ENCODE measurements at places on chromosomes 7 and 10.
A peak's percentile ranks its signal among the peaks of the same experiment; 100 is the strongest.

DNA sequence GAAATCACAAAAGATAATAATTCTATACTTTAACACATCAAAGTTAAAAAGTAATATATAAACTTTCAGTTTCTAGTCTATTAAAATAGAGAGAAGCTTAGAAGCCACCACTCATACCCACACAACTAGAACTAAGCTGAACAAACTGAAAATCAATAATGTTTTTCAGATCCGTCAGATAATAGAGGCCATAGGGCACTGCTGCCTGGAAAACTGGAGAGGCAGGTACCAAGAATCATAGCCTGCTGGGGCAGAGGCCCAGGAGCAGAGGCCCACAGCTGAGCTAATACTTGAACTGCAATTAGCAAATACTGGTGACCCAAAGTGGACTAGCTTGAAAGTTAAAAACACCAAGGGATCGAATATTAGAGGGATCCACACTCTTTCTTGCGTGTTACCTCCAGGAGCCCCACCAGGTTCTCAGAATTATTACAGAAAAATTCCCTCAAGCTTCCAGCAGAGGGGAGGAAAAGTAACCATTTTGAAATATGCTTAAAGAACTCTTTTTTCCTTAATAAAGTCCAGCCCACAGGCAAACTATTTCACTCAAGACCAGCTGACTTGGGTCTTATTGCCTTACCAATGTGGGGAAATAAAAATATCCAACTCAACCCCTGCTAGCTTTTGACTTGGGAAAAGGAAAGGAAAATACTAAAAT lies 774.1 kb upstream of the IGFBP3 start:
- DNase-seq, result no peak

DNA sequence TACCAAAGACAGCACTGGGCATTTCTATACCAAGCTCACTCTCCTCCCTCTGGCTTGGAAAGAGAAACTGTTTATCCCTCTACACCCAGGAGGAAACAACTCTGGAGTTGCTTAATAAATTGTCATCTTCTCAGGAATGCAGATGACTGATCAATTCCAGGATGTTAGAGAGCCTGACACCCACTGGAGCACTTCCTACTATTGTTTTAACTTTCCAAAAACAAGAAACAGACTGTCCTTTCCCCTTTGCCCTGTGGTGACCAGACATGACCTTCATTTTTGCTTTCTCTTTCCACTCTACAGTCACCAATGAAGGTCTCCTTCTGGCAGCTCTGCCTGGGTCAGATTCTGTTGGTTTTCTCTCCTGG lies 19.6 kb downstream of the GIMAP4 start:
- peak; percentile 98 for DNase-seq

DNA sequence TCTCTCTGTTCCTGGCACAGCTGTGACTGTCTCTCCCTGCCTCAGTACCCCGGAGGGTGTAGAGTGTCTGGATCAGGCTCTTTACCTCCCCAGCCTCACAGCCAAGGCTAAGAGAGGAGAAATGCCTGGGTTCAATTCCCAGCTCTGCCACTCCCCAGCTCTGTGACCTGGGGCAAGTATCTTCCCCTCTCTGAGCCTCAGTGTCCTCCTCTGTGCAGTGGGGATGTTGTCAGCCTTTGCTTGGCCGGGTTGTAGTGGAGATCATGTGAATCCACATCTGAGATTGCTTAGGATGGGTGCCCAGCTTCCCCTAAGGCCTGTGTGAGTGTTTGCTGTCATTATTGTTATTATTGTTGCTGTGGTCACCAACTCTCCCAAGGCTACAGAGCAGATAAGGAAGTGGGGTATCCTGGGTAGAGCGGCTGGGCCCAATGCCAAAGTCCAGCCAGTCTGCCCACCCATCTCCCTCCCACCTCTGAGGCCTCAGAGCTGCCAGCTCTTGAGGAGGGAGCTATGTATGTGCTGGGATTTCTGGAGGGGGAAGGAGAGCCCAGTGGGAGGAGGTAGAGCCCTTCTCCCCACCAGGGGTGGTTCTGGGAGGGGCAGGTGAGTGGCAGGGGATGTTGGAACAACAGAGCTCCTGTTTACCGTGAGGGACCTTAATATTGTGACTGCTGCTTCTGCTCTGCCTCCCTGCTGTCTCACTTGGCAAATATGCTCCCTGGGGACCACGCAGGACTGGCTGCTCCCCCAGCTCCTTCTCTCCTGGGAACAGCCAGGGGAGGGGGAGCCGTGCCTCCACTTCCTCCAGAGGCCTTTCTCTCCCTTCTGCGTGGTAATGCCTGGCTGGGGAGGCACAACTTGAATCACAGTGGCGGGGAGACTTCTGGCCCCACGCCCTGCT lies 170.5 kb downstream of the RPS24 start:
- no peak for DNase-seq

DNA sequence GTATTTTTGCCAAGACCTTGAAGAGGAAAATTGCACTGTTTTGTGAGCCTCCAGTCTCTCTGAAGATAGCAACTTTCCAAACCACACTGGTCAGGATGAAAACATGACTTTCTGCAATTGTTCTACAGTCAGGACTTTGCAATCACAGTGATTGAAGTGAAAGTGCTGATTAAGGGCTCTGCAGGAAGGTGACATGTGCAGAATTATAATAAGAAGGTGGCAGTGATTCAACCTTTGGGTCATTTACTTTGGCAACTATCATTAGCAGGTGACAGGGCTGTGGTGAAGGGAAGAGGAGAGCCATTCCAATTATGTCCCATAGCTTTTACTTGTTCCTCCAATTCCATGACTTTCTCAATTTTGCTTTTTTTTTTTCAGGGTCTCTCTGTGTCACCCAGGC lies 350.0 kb upstream of the FZD8 start:
- DNase-seq, result no peak

- no peak for DNase-seq
These were observed 361.8 kb downstream of the MAGI2 start for GRCh38 chr7:79091661-79092060.

DNA sequence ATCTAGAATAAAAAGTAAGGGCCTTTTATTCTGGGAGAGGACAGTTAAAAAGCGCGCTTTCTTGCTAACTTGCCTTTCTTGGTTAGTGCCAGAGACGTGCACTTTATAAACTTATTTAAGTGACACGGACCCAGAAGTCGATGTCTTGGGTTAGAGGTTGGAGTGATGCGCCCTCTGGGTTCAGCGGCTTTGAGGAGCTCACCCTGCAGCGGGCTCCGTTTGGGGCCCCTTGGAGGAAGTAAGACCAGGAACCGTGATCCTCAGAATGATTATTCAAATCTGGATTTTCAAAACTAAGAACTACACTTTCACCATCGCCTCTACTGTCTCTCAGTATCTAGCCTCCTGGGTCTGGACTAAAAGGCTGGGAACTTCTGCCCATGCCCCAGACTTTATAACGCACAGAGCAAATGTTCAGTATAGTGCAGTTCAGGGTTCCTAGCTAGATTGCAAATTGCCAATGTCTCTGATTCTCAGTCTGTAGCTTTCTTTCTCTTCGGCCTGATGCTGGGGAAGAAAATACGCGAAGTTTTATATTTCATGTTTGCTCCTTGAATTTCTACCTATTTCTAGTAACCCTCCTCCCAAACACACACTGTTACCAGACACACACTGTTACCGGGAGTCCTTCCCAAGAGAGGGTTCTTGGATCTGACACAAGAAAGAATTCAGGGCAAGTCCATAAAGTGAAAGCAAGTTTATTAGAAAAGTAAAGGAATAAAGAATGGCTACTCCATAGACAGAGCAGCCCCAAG lies 18.6 kb upstream of the SMO start:
- no peak for DNase-seq

DNA sequence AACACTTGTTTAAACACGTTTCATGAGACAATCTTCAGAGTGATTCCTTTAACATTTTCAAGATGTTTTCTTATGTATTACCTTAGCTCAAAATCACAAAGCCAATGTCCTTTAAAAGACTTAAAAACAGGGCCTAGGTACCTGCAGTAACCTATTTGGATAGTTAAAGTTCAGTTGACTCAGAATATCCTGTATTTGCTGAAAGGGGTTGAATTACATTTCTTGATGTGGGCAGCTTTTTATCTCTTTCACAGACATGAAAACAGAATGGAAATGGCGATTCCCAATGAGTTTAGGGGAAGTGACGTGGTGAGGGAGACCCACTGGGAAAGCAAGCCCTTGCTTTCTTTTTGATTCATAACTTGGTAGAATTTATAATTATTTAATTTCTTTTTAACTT lies 324.4 kb upstream of the AOAH start:
- DNase-seq, result no peak

GRCh38 chr7:5423306-5423975 lies at the start of gene TNRC18:
TSS of gene TNRC18 (minus strand) at chr7:5423834. CDS start at chr7:5421246, 2,588 bp downstream.
- peak; percentile 44 for DNase-seq

Measured in kidney capillary endothelial cell (primary cell).